ENCODE measurements at places on chromosomes 16 and 17.

DNA sequence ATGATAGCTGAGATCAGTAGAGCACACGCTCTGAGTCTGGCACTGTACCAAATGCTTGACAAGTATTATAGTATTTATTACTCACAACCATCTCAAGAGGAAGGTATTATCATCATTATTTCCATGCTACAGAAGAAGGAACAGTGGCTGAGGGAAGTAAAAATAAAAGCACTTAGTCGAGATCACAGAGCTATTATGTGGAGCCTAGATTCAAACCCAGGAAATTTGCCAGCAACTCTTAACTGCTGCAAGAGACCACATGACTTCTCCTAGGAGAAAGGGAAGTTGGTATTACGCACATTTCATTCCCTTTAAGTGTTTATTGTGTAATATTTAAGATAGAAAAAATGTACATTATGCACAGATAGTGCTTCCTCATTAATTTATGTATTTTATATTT lies 1.0 kb upstream of the RHOT1 start:
- DNase-seq: peak; percentile 11

DNA sequence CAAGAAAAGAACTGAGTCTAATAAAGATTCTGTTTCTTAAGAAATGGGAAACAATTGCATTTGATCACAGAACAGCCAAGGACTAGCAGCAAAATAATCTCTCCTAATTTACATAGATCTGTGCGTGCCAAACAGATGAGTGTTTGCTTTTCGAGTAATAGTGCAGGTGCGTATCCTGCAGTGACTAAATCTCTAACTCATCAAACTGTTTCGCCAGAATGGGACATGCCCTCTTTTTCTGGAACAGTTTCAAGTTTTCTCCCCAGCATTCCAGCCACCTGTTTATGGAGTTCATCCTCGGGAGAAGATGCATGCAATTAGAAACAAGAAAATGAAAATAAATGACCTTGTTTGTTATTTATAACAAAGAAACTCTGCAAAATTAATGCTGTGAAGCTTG lies 5.7 kb upstream of the TOX3 start:
- no peak for DNase-seq

GRCh38 chr17:67427424-67427823 lies 50.3 kb downstream of the PITPNC1 start:
- no peak for DNase-seq

- DNase-seq: no peak
Measured at GRCh38 chr17:37466471-37466870, 23.2 kb upstream of the DUSP14 start.

- DNase-seq: no peak
Measured at GRCh38 chr17:28686296-28686695, 24.3 kb downstream of the SUPT6H start.

DNA sequence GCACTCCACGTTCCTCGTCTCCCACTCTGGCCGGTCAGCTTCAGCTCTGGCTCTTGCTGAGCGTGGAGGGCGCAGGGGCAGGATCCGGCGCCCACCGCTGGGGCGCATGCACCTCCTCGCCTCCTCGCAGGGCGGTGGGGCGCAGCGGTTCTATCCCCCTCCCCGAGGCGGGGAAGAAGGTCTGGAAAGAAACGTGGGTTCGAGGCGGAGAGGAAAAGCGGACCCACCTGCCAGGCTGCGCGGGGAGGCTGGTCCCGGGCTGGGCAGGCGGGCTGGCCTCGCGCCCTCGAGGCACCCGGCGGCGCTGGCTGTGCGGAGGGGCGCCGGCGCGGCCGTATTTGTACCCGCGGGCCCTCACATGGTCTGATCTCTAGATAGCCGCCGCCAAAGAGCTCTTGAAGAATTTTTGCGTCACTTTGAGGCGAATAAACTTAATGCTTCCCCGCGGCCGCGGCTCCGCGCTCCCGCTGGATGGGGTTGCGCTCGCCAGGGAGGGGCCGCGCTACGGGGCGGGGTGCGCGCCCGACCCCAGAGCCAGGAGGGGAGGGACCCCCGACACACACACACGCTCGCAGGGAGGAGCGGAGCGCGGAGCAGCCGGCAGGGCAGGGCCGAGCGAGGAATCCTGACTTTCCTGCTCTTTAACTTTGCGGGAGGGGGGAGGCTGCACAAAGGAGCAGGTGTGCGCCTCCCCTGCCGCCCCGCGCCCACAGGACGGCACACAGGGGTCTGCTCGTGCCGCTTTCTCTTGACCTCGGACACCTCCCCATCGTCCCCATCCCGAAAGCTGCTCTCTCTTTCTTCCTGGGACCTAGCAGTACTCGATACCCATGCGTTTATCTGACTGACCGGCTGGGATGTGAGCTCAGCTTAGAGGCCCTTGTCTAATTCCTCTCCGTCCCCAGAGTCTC lies at the start of gene SLC6A4:
Gene SLC6A4 (minus strand): TSS at position 312 of the 911 bp plus-strand sequence. CDS start 13,739 bp downstream, outside the sequence.
- DNase-seq: no peak

DNA sequence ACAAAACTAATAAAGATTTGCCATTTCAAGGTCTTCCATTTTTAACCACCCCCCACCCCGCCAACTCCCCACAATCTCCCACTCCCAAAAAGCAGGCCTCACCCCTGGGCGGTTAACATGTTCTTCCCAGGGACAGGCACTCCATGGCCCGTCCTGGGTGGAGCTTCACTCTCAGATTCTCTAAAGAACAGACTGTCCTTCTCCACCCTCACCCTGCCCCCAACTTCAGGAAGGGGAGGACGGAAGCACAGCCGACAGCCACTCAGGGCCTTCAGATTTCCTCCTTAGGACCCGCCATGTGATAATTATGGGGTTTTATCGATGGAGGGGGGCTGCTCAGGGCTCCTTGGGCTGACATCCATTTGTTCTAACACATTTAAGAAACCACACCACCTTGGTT lies 61.9 kb downstream of the ZFHX3 start:
- DNase-seq: no peak

DNA sequence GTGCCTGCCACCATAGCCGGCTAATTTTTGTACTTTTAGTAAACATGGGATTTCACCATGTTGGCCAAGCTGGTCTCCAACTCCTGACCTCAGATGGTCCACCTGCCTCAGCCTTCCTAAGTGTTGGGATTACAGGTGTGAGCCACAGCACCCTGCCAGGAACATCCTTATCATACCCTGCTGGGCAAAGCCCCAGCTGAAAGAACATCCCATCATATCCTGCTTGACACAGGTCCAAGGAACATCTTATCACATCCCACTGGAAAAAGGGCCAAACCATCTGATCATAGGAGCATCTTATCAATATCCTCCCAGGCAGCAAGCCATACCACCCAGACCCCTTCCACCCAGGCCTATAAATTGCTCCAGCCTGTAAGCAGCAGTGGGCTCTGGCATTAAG lies 1109.2 kb upstream of the CDH8 start:
- no peak for DNase-seq

DNA sequence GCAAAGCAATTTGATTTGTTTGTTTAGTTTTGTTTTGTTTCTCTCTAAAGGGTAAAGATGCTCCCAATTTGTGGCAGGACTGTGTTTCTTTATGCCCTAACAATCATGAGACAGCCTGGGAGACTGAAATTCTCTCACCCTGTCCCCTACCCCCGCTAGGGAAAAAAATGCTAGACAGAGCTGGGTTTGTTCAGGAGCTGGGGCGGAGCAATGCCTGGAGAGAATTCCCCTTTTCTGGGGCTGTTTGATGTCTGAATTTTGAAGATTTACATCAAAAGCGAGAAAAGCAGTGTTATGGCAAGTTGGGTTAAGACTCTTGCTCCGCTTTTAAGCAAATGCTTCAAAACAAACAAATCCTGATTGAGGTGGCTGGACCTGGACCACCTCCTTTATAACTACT lies 8.4 kb downstream of the MAF start:
- no peak for DNase-seq

- DNase-seq: peak; percentile 77
Measured at GRCh38 chr17:31494259-31495021, 103.0 kb downstream of the RAB11FIP4 start.

DNA sequence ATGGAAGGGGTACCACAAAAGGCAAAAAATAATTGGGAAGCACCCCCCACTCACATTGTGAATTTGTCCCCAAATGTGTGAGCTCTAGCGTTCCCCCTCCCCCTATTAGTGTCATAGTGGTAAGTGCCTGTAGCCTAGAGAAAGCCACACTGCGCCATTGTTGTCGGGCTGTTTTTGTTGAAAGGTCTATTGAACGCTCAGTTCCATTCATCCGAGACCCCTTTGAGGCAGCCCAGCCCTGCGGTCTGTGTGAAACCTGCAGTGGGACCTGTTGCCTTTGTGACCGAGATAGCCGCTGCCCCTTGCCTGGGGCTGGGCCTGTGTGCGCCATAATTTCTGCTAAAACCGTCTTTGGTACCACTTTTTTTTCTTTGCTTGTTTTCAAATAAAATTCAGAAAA lies 3.0 kb downstream of the JPT2 start:
- DNase-seq: no peak

- DNase-seq: no peak
Measured at GRCh38 chr16:50839356-50839755, 97.5 kb downstream of the CYLD start.

DNA sequence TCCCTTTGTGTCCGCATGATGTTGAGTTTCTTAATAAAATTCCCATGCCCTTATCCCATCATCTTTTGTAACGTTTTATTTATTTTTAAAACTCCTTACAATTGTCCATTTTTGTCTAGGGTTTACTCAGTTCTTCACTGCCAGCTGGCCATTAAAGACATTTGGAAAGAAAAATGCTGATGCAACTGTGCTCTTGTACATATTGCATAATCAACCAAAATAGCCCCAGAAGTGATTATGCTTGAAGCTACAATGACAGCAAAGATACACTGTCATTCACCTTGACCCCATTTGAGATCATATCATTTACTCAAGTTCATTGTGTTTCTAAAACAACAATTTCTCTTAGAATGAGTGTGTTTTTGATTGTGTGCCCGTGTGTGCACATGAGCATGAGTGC lies 1074.6 kb upstream of the RBFOX1 start:
- DNase-seq: no peak

DNA sequence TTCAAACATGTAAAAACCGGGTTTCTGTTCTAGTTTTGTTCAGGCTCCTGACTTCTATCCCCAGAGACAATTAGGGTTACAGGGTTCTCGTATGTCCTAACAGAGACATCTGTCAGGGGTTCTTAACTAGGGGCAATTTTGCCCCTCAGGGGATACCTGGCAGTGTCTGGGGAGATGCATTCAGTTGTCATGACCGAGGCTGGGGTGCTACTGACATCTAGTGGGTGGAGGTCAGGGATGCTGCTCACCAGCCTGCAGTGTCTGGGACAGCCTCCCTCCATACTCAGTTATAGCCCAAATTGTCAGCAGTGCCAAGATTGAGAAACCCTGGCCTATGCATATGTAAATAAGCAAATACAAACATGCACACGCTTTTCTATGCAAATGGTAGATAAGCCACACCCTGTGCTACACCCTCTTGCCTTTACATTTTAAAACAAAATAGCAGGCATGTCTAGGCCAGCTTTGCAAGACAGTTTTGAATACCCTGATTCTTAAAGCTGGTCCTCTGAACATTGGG lies 37.4 kb downstream of the CLEC16A start:
- peak; percentile 32 for DNase-seq

- no peak for DNase-seq
Measured at GRCh38 chr16:962901-963814, 7.6 kb downstream of the LMF1 start.

DNA sequence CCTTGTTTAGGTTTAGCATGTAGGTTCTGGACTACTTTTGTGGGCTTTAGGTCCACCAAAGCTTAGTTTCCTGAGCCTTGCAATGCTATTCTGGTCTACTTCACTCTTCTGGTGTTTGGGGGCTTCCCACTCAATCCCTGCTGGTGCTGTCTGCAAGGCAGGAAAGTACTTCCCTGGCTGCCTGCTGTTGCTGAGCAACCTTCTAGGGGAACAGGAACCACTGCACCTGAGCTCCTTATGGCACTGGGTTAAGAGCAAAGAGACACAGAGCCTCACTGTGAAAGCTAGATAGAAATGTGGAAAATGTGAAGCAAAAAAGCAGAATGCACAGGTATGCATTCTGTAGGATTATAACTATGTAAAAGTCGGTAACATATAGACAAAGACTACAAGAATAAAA lies 17.0 kb downstream of the MPO start:
- no peak for DNase-seq

GRCh38 chr16:19288872-19289799 lies 3.6 kb downstream of the CLEC19A start:
- DNase-seq: no peak

DNA sequence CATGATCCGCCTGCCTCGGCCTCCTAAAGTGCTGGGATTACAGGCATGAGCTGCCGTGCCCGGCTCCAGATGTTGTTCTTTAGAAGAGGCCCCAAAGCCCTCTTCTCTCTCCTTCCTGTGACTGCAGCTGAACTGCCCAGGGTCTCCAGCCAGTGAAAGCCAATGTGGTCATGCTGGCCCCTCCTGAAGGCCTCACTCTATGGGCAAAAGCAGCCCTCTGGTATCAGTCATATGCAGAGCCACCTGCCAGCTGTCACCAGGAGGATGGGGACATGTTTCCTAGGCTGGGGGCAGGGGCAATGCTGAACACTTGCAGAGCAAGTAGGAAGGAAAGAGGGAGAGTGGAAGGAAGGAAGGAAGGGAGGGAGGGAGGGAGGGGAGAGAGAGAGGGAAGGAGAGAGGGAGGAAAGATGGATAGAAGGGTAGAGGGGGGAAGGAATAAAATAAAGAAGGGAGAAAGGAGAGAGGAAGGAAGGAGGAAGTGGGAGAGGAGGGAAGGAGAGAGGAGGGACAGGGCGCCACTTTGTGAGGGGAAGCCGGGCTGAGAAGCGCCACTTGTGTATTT lies 36.0 kb downstream of the SOCS3 start:
- DNase-seq: no peak

DNA sequence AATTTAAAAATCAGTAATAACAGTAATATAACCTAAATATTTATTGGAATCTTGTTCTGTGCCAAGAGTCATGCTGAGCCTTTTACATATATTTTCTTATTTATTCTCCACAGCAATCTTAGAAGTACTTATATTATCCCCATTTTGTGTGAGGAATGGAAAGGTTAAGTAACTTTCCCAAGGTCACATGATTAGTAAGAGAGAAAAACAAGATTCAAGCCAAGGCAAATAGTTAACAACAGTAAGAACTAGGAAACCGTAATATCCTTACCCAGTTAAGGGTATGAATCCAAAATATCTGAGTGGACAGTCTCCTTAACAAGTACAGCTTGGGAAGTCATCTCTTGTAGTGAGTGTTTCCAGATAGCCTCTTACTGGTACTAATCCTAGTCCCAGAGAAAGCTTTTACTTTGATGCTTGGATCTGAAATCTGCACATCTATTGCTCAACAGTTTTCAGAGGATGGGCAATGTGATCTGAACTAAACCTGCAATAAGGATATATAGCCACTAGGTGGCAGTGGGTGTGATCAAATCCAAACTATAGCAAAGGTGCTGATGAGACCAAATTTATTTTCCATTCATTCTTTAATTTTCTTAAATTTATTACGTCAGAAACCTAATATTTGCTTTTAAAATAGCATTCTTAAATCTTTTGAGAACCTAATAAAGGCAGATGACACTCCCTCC lies 23.3 kb downstream of the SHISA6 start:
- no peak for DNase-seq

All from CD4-positive, alpha-beta T cell treated with Interleukin-12 subunit alpha and Interleukin-12 subunit beta, for 1 hour (primary cell).